ENCODE measurements at places on chromosomes 7 and 10.

DNA sequence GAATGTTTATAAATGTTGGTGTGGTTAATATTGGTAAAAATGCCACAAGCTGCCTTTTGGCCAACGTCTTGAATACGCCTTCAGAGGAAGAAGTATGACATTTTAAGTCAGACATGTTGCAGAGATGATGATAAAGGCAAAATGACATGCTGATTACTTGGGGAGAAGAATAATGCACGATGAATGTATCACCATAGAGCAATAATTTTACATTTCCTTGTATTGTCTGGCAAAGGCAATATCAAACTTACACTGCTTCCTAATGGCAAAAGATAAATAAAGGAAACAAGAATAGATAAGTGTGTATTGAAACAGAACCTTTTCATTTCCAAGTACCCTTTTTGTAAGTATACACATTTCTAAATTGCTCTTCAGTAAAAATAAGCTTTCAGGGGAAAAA is 8.6 kb downstream of the MRC1 start:
- DNase-seq, result no peak

DNA sequence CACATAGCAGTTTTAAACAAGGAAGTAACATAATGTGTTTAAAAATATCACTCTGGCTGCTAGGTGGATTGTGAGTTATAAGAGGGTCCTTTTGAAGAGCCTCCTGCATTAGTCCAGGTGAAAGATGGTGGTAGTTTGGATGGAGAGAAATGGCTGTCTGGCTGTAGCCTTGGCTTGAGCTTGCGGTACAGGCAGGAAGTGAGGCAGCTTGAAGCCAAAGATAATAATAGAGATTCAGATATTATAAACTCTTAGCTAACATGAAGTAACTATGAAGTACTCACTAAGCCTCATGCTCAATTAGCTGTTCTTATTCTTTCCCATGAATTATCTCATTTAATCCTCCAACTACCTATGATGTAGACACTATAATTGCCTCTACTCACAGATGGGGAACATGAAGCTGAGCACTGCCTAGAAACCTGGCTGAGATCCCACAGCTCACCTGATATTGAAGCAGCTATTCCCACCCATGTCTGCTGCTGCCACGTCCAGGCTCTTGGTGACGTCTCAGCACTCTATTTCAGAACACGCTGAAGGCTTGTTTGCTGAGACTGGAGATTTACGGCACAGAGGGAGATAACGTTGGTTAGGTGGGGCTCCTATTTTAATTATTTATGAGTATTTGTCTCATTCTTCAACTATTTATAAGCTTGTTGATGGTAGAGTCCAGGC is 10.4 kb downstream of the C10orf120 start:
- no peak for DNase-seq

DNA sequence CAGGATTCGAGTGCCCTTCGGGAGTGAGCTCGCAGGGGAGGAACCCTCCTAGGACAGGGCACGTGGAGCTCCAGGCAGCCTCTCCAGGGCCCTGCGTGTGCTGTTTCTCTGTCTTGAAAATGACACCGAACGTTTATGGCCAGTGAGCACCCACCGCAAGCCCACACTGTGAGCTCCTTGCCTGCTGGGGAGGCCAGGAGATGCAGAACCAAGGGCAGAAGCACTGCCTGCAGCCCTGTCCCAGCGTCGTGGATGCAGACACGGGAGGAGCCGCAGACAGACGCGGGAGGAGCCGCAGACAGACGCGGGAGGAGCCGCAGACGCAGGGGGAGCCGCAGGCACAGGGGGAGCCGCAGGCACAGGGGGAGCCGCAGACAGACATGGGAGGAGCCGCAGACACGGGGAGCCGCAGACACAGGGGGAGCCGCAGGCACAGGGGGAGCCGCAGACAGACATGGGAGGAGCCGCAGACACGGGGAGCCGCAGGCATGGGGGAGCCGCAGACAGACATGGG is 314.4 kb downstream of the PTPRN2 start:
- DNase-seq, result no peak

DNA sequence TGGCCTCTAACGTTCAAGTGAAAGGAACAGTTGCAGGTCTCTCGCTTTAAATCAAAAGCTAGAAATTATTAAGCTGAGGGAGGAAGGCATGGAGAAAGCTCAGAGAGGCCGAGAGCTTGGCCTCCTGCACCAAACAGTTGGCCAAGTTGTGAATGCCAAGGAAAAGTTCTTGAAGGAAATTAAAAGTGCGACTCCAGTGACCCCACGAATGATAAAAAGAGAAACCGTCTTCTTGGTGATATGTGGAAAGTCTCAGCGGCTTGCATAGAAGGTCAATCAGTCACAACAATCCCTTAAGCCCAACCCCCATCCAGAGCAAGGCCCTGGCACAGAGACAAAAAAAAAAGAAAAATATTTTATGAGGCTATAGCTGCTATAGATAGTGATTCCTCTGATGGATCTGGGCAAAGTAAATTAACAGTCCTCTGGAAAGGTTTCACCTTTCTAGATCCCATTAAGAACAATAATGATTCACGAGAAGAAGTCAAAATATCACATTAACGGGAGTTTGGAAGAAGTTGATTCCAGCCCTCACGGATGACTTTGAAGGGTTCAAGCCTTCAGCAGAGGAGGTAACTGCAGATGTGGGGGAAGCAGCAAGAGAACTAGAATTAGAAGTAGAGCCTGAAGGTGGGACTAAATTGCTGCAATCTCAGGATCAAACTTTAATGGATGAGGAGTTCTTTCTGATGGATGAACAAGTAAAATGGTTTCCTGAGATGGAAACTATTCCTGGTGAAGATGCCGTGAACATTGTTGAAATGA is 42.5 kb upstream of the INPP5A start:
- no peak for DNase-seq

DNA sequence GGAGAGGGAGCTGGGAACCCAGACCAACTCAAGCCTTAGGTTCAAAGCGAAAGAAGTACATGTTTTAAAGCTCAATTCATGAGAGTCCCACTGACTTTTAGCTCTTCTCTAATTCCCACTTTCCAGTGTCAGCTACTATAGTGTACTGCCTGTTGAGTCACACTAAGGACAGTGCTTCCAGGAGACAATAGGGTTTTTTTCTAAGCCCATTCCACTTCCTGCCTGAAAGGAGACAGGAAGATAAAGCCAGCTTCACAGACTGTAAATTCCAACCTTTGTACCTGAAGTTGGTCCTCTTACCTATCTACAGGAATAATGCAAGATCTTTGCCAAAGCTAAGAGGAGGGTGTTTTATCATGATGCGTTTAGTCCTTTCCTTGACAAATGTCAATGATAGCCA is 4.4 kb downstream of the MSRB2 start:
- no peak for DNase-seq

DNA sequence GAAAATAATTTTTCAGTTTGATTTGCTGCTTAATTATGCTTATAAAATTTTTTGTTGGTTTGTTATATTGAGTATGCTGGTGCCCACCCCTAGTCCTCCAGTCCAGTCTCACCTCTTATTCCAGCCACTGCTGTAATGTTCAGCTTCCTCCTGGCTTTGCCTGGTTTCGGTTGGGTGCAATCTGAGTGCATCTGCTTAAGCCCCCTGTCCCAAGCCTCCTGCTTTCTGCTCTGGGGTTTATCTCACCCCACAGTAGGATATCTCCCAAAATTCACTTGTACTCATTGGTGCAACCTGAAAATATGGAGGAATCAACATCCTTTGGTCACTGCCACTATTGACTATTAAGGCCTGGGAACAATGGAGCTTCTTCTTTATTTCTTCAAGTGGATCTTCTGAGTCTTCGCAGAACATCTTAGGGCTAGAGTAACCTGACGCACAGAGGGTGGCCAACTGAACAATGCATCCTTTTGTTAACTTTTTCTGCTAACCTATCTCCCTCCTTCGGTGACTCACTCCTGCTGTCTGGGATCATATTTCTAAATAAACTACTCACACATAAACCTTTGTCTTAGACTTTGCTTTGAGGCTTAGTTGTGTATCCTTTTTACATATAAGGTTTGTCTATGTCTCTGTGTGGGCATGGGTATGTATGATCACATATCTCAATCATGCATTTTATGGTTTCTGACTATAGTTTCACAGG is 19.1 kb upstream of the SOSTDC1 start:
- peak; percentile 34 for DNase-seq

DNA sequence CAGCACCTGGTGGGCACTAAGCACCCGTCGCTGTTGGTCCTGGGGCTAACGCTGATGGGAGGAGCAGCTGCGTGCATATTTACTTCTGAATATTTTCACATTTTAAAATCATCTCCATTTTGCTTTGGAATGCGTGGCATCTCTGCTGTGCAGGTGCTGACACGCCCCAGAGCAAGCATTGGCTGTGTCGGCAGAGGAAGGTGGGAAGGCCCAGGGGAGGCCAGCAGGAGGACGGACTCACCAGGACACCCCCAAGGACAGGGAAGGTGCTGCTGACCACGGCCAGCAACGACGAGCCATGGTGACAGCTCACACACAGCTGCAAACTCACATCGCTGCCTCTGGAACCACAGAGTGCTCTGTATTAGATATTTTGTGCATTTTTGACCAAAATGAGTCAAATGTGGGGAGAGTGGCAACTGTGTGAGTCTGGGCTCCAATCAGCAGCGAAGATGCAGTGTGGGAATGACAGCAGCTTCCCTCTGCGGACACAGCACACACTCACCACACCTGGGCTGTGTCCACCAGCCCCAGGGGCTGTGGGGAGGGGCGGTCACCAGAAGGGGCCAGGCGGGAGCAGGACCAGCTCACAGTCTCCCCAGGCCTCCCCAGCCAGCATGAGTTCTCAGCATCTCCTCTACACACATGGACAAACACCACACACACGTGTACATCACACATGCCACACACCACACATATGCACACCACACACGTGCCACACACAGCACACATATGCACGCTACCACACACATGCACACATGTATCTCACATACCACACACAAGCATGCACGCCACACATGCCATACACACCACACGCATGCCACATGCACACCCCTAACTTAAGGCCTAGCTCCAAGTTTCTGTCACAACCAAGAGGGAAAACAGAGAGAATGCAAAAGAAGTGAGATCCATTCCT is 58.2 kb downstream of the PTPRN2 start:
- DNase-seq, result no peak

DNA sequence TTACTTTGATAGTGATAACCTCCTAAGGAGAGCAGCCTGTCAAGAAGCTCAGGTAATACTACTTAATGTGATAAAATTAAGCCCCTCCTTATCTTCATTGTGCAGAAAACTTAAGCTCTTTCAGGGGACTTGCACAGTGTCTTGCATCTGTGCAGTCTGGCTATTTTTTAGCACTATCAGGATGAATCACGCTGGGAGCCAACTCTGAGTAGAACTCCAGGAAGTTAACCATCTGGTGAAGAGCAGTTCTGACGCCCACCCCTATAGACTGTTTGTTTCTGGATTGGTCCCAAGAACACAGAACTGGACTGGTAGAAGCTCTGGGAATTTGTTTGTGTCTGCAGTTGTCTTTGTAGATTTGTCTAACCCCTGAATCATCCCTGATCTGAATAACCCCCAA is 41.9 kb downstream of the AGK start:
- peak; percentile 73 for DNase-seq

GRCh38 chr7:25454562-25455041 is 226.3 kb upstream of the NPVF start:
- no peak for DNase-seq

GRCh38 chr10:26759008-26759407 is 61.5 kb downstream of the PDSS1 start:
- DNase-seq, result no peak

- DNase-seq, result no peak
Measured at GRCh38 chr7:88628363-88629085, 131.0 kb upstream of the ZNF804B start.

DNA sequence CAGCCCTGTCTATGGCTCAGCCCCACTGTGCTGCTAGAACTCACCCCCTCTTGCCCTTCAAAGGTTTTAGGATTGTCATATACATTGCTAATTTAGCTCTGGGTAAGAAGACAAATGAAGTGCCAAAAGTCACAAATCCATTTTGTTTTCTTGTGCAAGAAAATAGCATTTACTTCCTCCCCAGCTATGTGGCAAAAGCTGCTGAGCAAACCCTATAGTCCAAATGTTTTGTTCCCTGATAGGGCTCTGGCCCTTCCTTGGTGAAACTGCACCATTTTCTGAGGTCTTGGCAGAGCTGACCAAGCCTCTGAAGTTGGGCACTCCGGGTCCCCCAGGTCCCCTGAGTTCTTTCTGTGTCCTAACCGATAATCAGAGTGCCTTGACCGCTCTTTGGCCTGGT is 84.1 kb upstream of the GJD4 start:
- no peak for DNase-seq

- DNase-seq, result no peak
Measured at GRCh38 chr7:150359622-150360362, 8.8 kb upstream of the REPIN1 start.

DNA sequence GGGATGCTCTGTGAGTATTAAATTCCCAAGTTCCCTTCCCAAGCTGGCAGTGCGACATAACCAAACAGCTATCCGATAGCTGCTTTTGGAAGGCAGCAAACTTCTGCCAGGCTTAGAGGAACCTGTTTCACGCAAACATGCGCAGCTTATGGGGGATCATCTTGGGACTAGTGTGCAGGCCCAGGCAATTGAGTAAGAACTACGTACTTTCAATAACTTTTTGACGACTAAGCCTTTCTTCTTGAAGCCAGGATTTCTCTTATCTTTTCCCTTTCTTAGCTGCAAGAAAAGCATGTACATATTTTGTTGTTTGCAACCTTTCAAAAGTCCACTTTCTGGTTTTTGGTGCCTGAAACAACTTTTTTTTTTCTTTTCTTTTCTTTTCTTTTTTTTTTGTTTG is 28.7 kb upstream of the SEPHS1 start:
- DNase-seq, result no peak

DNA sequence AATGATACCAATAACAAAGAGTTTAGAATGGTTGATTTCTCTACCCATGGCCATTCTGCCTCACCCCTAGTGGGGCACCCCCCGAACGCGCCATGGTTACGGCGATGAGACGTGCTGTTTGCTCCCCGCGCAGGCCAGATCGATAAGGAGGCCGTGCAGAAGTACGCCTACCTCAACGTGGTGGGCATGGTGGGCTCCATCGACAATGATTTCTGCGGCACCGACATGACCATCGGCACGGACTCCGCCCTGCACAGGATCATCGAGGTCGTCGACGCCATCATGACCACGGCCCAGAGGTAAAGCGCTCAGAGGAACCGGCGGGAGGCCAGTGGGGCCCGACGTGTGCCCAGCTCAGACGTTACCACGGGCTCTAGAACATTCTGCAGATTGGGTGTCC is 36.3 kb downstream of the PFKP start:
- no peak for DNase-seq

- no peak for DNase-seq
Measured at GRCh38 chr7:894164-894867, 18.0 kb downstream of the GET4 start.

GRCh38 chr10:6154566-6154965 is 48.2 kb upstream of the PFKFB3 start:
- no peak for DNase-seq

- DNase-seq, result no peak
Measured at GRCh38 chr7:33539198-33539597, 366.1 kb upstream of the BMPER start.

- no peak for DNase-seq
Measured at GRCh38 chr7:132705146-132705545, 128.9 kb upstream of the PLXNA4 start.
